ENCODE measurements at places on chromosomes 1 and 21. TPM values are rescaled to one million over a fixed set of nuclear protein-coding genes. Genes with fewer than 3 reads are reported as not detected.

Gene GAS5
- 887 TPM for total RNA-seq

Gene DVL1
- total RNA-seq: 52.5 TPM

GRCh38 chr1:55593298-55593697 is 378.1 kb upstream of the USP24 start:
- no peak for DNase-seq

Gene GNG12
- total RNA-seq: under 0.01 TPM

DNA sequence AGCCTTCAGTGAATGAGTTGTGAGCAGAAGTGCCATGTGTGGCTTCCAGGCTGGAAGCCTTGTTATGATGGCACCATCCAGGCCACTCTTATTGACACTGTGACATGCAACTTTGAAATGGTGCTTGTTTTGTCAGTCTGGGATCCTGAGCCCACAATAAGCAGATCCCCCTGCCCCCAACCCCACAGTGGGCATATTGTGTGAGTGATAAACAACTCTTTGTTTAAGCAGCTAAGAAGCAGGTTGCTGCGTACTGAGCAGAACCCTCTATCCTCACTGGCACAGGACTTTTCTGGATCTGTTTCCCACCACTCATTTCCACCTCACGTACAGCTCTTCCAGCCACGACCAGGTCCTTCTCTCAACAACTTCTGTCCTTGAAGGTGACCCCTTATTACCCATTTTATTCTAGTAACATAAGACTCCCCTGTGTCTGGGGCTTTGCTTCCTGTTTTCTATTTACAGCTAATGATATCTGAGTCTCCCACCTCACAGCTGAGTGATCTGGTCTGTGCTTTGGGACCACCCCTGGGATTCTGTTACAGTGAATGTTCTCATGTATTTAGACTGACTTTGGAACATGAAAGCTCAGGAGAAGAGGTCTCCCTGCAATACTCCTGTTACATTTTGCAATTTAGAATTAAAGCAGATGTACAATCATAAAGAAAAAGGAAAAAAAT is 375.5 kb downstream of the PCP4 start:
- no peak for DNase-seq

DNA sequence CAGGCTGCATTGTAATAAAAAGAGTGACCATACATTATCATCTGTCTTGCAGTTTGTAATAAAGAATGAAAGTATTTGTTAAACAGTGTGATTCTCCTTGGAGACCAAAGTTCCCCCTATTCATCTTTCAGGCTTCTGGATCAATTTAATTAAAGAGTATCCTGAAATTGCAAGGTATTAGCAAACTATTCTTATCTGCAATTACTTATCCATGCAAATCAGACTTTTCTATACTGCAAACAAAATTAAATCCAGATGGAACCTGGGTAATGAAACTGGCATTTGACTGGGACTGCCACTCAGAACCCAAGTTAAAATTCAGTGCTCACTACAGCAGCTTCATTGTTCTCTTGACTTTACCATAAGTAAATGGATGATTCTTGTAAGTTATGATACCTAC is 37.1 kb downstream of the JAK1 start:
- DNase-seq: no peak

GRCh38 chr1:230002164-230002803 is 64.8 kb upstream of the GALNT2 start:
- DNase-seq: no peak

Data from hematopoietic multipotent progenitor cell (in vitro differentiated cells).